NCI-H187 treated with DMSO at 0.1 percent for 48 hours (cell line): ENCODE measurements at places on chromosomes 13 and 19.

GRCh38 chr19:5023128-5023571, 54.2 kb downstream of the KDM4B start:
- no peak for DNase-seq

GRCh38 chr19:5343848-5344247, 3.2 kb upstream of the PTPRS start:
- no peak for DNase-seq

DNA sequence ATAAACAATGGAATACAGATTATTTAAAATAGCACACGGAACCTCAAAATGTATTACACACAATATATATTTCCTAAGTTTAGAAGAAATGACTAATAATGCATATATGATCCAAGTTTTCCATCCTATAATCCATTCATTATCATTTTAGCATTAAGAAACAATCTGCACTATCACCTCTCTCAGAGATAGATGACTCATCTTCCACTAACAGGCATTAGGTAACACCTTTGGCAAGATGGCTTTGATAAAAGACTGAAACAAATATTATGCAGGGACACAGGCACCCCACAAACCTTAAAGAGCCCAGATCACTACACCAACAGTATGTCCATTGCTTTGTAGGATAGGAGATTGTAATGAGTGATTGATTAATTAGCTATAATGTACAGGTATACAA, 4.1 kb downstream of the ENOX1 start:
- DNase-seq, result no peak

- peak; percentile 56 for DNase-seq
Measured at GRCh38 chr19:18282021-18282787, 782 bp upstream of the JUND start.

GRCh38 chr19:14611051-14611450, 28.2 kb downstream of the CLEC17A start:
- DNase-seq, result no peak

DNA sequence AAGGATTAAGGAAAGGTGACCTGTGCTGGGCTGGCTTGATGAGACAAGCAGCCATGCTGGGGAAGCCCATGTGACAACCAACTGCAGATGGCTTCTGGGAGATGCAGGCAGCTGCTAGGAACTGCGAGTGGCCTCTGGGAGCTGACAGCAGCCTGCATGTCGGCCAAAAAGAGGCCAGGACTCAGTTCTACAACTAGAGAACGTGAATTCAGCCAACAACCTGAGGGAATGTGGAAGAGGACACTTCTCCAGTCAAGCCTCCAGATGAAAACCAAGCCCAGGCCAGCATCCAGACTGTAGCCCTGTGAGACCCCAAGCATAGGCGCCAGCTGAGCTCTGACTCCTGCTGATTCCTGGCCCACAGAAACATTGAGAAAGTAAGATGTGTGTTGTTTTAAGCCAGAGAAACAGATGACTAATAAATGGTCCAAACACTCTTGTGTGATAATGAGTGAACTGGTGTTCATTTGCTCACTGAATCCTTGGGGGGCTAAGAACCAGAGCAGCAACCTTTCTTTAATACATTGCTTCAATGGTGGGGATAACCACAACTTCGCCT, 45.0 kb downstream of the SLC7A1 start:
- DNase-seq, result no peak

- no peak for DNase-seq
Measured at GRCh38 chr19:50717026-50717723, 2.4 kb downstream of the SHANK1 start.

DNA sequence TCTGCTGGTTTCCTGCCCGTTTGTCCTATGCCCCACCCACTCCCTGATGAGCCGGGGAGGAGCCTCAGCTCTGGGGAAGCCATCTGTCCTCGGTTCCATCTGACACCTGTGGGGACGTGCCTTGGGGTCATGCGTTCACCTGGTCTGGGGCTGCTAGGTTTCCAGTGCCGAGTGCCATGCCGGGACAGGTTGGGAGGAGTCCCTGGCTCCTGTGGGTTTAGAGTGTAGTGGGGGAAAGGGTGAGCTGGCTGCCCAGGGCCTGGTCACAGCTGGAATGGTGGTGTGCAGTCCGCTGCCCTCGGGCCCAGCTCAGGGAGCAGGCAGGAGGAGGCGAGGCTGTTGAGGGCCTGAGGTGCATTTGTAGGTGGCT, 2.5 kb downstream of the KDM4B start:
- no peak for DNase-seq

GRCh38 chr13:30240608-30241007, 66.7 kb downstream of the KATNAL1 start:
- no peak for DNase-seq

GRCh38 chr13:39855236-39855635, 199.8 kb downstream of the COG6 start:
- no peak for DNase-seq

GRCh38 chr13:46629811-46630413, 76.9 kb downstream of the LRCH1 start:
- no peak for DNase-seq

DNA sequence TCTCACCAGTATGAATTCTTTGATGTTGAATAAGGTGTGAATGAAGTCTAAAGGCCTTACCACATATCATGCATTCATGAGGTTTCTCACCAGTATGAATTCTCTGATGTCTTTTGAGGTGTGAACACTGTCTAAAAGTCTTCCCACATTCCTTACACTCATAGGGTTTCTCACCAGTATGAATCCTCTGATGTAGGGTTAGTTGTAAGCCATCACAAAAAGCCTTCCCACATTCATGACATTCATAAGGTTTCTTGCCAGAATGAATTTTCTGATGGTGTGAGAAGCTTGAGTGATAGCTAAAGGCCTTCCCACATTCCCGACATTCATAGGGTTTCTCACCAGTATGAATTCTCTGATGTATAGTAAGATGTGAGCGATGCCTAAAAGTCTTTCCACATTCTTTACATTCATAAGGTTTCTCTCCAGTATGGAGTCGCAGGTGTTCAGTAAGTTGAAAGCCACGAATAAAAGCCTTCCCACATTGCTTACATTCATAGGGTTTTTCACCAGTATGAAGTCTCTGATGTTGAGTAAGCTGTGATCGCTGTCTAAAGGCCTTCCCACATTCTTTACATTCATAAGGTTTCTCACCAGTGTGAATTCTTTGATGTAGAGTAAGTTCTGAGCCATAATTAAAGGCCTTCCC, 27.7 kb downstream of the ZNF461 start:
- DNase-seq, result no peak

DNA sequence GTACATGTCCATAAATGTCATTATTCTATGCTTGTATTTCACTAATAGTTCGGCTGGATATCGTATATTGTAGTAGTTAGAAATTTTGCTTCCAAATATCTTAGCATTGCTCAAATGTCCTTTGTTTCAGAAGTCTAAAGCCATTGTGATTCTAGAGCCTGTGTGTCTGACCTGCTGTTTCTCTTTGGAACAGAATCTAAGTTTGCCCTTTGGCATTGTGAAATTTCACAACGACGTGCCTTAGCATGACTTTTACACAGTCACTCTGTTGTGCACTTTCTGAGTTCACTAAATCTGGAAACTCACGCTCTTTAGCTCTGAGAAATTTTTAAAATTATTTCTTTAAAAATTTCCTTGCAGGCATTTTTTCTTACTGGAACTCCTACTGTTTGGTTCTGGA, 152.2 kb downstream of the TBC1D4 start:
- no peak for DNase-seq
